ENCODE measurements at places on chromosomes 5 and 9.

GRCh38 chr5:169893571-169893970 is 86.7 kb downstream of the INSYN2B start:
- DNase-seq, result no peak

DNA sequence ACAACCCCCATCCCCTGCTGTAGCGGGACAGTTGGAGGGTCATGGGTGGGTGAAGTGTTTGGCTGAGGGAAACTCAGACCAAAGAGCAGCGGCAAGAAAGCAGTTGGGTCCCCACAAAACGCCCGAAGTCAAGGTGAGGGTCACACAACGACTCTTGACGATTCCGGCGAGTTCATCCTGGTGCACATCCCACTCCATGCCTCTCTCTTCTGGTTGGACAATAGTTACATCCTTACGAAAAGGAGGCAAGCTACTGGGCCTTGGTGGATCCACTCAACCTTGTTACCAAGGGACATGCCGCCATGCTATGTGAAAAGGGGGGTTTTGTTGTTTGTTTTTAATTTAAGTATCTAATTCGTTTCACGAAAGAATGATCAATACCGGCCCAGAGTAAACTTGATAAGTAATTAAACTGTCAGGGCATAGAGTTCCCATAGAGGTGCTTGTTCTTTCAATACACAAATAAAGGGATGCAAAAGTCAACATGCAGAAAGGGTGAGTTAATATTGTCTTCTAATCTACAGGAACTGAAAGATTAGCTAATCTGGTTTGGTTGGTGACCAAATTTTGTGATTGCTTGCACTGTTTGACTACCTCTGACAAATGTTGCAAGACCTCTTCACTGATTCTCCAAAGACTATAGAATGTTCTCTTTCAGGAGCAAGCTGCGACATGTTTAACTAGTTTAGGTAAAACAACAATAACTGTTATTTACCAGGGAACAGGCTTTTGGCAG is 732 bp upstream of the SMIM15 start:
- peak; percentile 23 for DNase-seq

DNA sequence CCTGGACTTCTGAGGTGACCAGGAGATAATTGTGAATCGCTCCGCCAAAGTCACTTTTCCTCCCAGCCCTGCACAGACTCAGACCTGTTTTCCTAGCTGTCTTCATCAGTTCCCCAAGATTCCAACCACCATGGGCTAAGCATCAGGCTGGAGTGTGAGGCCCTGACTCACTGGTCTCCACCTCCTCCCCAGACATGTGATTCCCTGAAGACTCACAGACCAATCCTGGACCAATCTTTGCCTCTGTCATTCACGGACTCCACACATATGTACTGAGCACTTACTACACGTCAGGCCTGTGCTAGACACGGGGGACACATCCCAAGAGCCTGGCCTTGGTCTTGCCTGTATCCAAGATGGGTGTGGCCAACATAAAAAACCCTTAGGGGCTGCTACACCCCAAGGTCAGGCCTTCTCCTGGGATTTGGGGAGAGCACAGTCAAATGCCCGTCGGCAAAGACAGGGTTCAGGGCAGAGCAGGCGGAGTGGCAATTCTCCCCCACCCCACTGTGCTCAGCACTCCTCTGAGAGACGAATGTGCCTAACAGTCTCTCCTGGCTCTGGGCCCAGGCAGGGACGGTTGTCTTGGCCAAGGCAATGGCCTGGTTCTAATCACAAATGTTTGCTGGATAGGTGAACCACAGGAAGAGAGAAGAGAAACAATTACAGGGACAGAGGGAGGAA is 11.9 kb downstream of the EEIG1 start:
- no peak for DNase-seq

- DNase-seq, result no peak
Observed at GRCh38 chr9:114677418-114677817, 4.6 kb downstream of the TEX48 start.

DNA sequence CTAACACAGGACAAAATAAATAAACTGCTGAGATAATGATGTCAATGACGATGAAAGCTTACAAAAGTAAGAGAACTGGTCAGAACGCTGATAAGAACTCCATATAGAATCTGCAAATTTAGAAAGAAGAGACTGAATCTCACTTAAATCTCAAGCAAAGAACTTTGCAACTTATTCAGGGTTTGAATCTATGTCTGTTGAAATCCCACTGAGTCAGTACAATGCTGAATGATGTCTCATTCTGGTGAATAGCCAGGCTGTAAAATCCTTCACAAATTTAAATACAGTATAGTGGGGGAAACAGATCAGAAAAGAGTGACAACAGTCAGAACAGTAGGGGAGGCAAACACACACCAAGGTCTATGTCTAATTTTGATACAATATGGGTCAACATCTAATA is 38.9 kb upstream of the NR3C1 start:
- DNase-seq, result no peak

DNA sequence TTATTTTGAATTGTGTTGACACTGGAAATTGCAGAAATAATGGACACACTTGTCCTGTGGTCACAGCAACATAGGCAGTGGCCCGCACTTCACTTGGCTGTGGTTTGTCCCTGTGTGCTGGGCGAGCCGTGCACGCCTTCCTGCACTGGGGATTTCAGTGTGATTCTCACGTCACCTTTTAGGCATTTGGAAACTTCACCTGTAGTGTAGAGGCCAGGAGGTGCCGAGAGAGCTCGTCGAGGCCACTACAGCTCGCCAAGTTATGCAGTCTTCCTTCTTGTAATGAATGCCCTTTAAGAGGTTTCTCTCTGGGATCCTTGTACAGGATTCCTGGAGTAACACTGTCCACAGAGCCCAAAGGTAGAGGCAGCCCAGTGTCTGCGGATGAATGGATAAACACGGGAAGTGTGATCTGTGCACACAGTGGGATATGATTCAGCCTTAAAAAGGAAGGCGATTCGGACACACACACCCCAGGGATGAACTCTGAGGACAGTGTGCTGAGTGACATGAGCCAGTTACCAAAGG is 14.7 kb downstream of the TRAF2 start:
- DNase-seq, result no peak

DNA sequence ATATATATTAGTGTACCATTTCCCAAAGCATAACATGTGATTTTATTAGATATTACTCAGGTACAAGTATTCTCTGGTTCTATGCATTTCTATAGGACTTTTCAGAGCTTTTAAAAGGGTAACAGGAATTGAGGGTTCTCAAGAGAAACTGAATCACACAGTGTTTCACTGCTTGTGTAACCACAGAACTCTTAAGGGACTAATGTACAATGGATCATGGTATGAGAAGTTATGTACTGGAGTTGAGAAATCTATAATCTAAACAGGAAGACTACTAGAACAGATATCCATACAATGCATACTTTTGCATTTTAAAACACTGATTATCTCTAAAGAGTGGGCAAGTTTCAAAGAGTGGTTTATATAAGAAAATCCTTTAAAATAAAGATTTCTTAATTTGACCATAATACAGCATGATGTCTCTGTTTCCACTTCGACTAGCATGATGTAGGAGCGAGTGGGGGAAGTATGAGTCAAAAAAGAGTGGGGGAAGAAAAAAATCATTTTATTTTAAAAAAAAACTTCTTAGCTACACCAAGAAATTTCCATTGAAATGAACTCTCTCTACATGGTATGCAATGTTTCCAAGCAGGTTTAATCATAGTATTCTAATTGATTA is 183.5 kb downstream of the RFX3 start:
- no peak for DNase-seq

- no peak for DNase-seq
Observed at GRCh38 chr5:37757980-37758582, 81.8 kb downstream of the GDNF start.

- no peak for DNase-seq
Observed at GRCh38 chr5:107878661-107879060, 207.9 kb upstream of the EFNA5 start.

GRCh38 chr5:81300921-81301270 is 491 bp upstream of the ZCCHC9 start:
- no peak for DNase-seq

Data from D721Med (cell line).